Activated T-helper 9 cell treated with anti-CD3 and anti-CD28 coated beads, Interleukin-2, amount 50 U/mL, for 16 hours (primary cell): ENCODE measurements at places on chromosomes 4 and X.

GRCh38 chrX:16451334-16451733 lies 198.6 kb upstream of the S100G start:
- DNase-seq, result no peak

- DNase-seq, result no peak
Observed at GRCh38 chr4:119540249-119540648, 88.4 kb downstream of the PDE5A start.

- no peak for DNase-seq
Observed at GRCh38 chrX:45166781-45167180, 33.9 kb downstream of the DIPK2B start.

DNA sequence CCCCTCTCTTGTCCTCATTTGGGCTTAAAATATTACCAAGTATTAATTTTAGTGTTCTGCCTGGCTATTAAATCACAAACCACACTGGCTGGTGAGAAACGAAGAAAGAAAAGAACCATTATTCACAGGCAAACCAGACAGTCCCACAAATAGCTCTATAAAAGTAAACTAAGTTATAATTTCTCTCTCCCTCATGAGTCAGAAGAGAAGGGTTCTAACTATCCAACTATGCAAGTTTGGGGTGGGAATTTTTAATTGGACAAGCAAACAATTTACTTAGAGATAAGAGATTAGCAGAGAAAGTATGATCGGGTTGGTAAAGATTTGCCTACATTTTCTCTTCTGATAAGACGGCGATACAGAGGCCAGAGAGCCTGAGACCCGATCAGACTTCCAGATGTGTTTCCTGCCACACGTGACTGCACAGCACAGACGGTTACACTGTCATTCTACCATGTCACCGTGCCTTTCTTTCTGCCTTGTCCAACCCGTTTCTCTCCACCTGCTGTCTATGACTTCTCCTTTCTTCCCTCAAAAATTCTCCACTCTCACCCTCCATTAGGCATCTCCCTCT lies 52.3 kb downstream of the MEPE start:
- no peak for DNase-seq

DNA sequence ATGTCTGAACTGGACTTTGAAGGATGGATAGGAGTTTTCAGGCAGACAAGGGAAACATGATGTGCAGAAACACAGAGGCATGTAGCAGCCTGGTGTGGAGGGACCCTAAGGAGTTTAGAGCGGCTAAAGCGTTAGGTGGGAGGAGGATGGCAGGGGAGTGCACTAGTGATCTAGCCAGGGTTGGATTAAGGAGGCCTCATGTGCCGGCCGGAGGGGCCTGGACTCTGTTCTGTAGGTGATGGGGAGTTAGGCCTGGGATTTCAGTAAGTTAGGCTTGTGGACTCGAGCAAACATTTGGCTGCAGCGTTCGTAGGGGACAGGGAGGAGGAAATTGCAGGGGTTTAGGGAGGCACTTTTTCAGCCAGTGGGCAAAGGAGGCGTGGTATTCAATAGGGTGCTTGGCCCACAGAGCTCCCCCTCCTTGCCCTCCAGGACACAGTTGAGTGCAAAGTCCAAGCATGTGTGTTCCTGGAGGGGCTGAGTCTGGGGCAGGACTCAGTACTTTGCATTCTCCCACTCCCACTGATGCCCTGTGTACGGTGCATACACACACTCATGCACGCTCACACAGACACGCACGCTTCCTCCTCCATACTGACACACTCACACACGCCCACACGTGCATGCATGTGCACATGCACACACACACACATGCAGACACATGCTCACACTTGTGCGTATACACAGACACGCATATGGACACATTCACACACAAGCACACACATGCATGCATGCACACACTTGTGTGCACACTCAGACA lies 18.6 kb downstream of the PSAPL1 start:
- DNase-seq, result no peak

DNA sequence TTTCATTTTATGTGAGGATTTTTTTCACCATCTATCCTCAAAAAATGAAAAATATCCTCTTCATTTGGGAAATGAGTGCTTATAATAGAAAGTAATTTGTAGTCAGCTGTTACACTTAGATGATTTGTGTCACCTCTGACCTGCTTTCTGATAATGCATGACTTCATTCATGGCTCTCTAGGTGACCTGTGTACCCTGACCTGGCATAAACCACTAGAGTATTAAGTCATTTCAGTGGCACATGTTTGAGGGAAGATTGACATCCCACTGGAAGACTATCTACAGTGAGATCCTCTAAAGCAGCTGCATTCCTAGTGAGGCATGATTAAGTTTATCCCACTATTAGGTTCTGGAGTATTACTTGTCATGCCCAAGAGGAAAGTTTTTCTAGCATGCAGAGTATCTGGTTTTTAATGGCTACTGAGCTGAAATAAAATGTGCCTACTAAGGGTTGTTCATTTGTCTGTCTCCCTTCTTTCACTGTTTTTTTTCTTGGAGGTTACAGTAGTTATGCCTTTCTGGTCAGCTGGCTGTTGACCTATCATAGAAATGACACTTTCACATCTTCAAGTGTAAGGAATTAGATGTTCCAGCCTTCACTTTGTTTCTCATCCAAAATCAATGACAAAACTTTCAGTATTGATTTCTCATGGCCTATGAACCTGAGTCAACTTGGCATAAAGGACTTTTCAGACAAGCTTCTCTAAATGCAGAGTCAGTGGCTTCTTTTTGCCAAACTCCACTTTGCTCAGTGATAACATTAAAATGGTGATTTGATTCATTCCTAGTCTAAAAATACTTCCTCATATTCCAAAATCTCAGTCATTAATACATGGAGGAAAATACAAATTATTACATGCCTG lies 33.1 kb downstream of the TET2 start:
- no peak for DNase-seq

DNA sequence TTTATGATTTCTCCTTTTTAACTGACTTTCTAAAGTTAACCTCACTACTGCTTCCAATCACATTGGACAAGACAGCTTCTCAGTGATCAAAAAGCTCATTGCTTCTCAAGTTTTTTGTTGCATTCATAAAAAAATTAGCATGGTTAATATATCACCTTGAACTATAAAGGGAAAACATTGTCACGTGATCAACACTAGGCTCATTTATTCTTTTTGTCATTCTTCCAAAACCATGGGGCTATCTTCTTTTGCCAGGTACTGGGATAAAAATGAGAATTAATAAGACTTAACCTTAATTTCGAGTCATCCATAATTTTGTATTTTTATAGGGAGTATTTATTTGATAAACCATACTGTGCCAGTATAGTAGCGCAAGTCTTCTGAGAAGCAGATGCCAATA lies 1105.9 kb upstream of the TENM3 start:
- no peak for DNase-seq

- DNase-seq, result no peak
Observed at GRCh38 chr4:86160426-86160825, 199.4 kb downstream of the MAPK10 start.

DNA sequence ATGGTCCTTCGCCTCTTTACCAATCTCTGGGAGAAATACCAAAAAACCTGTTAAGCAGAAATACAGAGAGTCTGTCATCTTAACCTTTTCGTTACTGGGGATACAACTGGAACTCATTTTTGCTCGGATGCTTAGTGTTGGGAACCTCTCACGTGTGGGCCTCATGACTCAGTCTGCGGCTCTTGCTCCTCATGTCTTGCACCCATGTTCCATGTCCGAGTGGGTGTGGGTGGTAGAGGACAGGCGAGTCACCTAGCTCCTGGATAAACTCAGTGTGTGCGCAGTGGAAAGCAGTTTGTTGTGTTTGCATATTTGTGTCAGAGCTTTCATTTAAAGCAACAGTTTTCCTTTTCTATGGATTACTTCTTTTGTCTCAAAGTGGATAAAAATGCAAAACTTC lies 70.6 kb downstream of the TNIP2 start:
- DNase-seq, result no peak

GRCh38 chrX:43016021-43016420 lies 238.1 kb upstream of the PPP1R2C start:
- no peak for DNase-seq

- no peak for DNase-seq
Observed at GRCh38 chrX:10722851-10723250, 102.5 kb upstream of the MID1 start.
